ENCODE measurements at places on chromosomes 4 and X.

GRCh38 chr4:1976416-1977352 is 32.1 kb downstream of the NELFA start:
- DNase-seq: no peak

- DNase-seq: no peak
Measured at GRCh38 chr4:156568484-156568883, 403.1 kb downstream of the PDGFC start.

DNA sequence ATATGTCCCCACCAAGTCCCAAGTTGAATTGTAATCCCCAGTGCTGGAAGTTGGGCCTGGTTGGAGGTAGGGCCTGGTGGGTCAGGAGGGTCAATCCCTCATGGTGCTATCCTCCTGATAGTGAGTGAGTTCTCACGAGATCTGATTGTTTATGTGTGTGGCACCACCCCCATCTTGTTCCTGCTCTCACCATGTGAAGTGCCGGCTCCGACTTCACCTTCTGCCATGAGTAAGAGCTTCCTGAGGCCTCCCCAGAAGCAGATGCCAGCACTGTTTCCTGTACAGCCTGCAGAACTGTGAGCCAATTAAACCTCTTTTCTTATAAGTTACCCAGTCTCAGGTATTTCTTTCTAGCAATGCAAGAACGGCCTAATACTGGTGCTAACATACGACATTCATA is 22.7 kb upstream of the TMEM33 start:
- DNase-seq: no peak

DNA sequence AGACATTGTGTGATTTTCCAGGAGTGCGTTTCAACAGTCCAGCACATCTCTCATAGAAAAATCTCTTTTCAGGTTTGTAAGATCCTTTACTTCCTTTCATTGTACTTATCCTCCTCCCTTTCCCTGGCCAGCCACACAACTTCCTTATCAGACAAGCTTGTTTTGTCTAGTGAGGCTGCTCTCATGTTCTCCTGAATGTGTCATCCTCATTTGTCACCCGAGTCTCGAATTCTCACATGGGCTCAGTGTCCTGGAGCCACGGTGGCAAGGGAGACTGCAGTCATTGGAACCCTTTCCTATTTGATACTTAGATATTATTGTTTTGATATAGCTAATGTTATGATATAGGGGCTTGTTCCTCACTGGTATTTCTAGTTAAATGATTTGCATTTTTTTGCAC is 16.9 kb downstream of the SYNPO2 start:
- no peak for DNase-seq

DNA sequence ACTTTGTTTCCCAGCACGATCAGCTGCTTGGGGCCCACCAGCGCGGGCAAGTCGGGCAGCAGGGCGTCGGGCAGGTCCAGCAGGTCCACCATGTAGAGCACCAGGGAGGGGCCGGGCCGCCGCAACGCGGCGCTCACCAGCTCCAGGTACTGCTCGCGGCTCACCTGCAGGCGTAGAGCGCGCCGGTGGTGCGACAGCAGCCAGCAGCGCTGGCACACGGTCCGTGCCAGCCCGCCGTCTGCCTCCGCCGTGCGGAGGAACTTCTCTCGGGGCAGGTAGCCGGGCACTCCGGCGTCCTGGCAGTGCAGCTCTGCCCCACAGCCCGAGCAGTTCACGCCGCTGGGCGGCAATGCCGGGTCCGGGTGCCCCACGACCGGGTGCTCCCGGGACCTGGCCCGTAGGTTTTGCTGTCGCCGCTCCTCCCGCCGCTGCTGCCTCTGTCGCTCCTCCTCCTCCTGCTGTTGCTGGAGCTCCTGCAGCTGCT is 527 bp downstream of the NOA1 start:
- peak; percentile 27 for DNase-seq

- no peak for DNase-seq
Measured at GRCh38 chr4:142554412-142554811, 291.7 kb downstream of the INPP4B start.

DNA sequence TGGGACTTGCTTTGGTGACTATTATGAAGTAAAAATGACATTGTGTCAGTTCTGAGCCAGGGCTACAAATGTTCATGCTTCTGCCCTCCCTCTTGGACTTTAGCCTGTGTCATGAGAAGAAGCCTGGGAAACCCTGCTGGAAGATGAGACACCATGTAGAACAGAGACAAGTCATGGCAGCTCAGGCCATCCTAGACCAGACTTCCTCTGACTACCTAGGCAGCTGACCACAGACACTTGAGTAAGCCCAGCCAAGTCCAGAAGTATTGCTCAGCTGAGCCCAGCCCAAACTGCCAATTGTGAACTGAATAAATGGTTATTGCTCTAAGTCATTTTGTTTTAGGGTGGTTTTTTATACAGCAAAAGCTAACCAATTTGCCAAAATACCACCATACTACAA is 467.6 kb upstream of the CNKSR2 start:
- DNase-seq: no peak

DNA sequence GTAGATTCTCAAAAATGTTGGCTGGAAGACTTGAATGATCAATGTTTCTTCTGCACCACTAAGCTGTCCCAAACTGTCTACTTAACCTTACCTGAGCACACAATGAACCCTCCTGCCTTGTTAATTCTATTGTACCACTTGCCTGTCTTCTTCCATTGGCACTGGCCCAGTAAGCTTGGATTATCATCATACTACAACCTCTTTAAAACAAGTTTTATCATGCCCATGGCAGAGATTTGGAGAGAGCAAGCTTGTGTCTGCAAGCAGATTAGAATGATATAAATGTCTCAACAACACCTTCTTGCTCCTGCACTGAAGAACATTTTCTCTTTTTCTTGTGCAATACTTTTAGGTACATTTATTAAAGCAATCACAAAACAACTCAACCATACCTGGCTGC is 74.0 kb upstream of the VMA21 start:
- DNase-seq: no peak

DNA sequence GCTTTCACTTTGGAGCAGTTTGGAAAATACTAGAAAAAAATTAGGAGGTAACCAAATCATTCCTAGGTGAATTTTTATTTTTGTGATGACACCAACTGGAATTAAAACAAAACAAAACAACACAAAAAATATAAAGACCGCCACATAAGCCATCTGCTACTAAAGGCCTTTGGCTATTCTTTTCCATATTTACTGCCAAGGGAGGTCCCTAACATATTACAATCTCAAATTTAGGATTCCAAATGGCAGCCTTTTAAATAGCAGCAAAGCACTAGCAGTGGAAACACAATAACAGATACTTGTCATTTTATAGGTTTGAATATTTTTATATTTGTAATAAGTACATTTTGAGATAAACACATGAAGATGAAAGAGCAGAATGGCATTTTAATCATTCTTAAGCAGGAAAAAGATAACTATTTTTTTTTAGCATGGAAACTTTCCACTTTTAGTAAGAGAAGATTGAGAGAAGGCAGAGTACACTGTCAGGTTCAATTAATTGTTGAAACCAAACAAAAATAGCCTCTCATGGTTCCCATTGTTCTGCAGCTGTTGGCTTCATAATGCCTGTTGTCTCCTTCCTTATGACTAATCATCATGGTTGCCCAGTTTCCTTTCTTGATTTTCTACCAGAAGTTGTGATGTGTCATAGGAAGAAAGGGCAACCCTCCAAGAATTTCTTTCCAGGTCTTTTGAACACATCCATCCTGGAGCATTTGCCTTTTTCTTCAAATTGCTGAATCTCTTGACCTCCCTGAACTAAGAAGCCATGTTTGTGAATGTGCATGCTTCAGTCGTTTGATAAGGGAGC is 219.0 kb upstream of the EMCN start:
- no peak for DNase-seq

GRCh38 chrX:148459343-148459742 is 41.1 kb upstream of the AFF2 start:
- DNase-seq: no peak

GRCh38 chr4:18081708-18082107 is 60.2 kb upstream of the LCORL start:
- DNase-seq: no peak

- DNase-seq: no peak
Measured at GRCh38 chrX:143455046-143455445, 62.2 kb downstream of the SPANXN3 start.

- no peak for DNase-seq
Measured at GRCh38 chrX:23959781-23960180, 52.0 kb downstream of the CXorf58 start.

- DNase-seq: no peak
Measured at GRCh38 chr4:26217961-26218676, 102.7 kb upstream of the RBPJ start.

DNA sequence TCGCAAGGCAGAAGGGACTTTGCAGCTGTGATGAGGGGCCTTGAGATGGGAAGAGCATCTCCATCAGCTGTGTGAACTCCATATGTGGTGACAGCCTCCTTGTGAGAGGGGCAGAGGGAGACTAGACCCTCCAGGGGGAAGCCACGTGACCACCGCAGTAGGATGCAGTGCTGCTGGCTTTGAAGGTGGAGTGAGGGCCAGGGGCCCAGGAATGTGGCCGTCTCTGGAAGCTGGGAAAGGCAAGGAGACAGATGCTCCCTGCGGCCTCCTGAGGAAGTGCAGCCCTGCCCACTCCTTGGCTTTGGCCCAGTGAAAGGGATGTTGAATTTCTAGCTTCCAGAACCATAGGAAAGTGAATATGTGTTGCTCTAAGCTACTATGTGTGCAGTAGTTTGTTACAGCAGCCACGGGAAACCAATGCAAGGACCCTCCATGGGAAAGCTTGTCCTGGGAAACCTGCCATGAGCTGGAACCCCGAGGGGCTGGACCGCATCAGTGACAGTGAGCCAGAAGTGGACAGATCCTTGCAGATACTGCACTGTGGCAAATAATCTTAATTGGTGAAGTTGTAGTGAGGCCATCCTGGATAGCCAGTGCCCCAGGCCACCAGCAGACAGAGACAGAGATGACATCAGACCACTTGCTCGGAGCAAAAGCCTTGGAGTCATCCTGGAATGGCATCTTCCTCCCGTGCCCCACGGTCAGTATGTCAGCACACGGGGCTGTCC is 35.4 kb upstream of the SORCS2 start:
- no peak for DNase-seq

DNA sequence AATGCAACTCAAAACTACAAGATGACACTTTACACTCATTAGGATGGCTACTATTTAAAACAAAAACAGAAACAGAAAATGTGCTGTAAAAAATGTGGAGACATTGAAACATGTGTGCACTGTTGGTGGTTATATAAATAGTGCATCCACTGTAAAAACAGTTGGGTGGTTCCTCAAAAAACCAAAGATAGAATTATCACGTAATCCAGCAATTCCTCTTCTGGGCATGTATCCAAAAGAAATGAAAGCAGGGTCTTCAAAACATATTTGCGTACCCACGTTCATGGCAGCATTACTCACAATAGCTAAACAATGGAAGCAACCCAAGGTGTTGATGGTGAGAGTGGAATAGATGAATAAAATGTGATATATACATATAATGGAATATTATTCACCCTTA is 967.2 kb downstream of the TRAM1L1 start:
- DNase-seq: no peak

- no peak for DNase-seq
Measured at GRCh38 chrX:154355776-154356140, 18.7 kb downstream of the FLNA start.

DNA sequence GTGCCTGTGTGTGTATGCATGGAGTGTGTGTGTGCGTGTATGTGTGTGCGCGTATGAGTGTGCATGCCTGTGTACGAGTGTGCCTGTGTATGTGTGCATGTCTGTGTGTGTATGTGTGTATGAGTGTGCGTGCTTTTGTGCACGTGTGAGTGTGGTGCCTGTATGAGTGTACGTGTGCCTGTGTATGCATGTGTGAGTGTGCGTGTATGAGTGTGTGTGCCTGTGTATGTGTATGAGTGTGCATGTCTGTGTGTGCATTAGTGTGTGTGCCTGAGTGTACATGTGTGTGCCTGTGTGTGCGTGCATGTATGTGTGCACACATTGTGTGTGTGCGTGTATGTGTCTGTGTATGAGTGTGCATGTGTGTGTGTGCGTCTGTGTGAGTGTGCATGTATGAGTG is 5.7 kb downstream of the DOK7 start:
- DNase-seq: no peak

DNA sequence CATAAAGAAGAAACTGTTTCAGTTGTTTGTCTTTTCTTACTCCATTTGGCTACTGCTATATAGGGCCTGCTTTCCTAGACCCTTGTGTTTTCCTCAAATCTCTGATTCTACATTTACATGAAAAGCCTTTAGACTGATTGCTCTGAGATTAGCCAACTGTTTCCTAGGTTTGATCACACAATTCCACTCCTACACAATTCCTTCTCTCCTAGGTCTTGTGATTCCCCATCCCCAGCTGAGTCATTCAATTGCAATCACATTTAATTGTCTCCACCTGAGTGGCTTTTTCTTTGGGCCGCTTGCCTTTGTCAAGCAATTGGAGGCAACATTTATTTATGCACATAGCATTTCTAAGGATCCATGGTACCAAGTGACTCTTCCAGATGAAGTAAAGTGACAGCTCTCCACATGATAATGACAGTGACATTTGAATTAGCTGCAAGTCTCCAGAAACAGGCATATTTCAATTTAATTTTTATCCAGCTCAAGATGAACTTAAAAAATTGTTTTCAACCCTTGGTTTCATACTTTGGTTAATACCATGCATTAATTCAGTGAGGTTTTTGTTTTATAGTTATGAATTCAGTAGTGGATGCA is 35.8 kb downstream of the ATXN3L start:
- DNase-seq: no peak

- DNase-seq: no peak
Measured at GRCh38 chrX:130108647-130109428, 1.5 kb downstream of the ELF4 start.

DNA sequence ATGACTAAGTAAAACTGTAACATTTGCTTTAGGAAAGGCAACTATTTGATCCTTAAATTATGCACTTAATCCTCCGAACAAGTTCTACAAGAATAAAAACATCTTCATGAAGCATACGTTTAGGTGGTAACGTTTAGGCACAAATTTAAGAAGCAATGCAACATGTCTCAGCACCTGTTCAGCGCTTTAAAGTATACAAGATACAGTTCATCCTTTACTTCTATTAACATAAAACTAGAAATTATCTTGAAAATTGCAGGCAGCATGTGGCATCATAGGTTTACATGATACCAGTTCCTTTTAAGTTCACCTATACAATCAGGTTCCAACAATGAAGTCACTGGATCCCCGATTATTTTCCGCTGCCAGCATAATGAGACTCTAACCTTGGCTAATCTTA is 1.5 kb downstream of the PLA2G12A start:
- no peak for DNase-seq

DNA sequence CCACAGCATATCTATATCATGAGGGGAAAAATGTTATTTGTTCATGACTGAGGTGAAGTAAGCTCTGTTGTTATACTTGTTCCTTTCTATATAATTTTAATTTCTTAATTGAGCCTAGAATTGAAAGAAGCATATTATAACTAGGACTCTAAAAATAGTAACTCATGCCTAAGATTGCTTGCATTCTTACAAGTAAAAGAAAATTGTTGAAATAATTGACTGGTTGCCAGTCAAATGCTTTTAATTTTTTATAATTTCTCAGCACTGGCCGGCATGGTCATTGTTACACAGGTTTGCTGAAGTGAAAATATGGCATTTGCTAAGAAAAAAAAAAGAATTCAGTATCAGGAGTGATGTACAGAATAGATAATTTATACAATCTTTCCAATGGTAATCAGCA is 104.8 kb downstream of the GASK1B start:
- DNase-seq: no peak

- DNase-seq: no peak
Measured at GRCh38 chrX:119552508-119552907, 12.7 kb downstream of the STEEP1 start.

GRCh38 chrX:67384403-67384802 is 159.4 kb upstream of the AR start:
- DNase-seq: no peak
